ENCODE measurements at places on chromosomes 2 and 18.

- DNase-seq, result no peak
Observed at GRCh38 chr2:172929644-172930043, 146.0 kb upstream of the MAP3K20 start.

- no peak for DNase-seq
Observed at GRCh38 chr2:132804051-132804450, 134.0 kb upstream of the LYPD1 start.

DNA sequence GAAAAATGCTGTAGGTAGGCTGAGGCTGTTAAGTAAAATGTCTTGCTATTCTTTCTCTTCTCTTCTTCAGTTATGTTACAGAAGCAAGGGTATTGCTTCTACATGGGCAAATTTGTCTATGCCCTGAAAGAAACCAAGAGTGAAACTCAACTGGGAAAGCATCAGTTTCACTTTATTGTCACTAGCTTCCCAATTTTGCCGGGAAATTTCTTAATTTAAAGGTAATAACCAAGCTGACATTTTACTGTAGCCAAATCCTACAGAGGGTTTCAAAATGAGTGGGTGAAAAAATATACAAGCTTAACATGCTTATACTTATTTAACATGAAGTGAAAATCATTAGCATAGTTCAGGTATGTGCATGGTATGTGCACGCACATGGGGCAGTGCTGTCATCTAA, 3.2 kb downstream of the TANK start:
- DNase-seq, result no peak

DNA sequence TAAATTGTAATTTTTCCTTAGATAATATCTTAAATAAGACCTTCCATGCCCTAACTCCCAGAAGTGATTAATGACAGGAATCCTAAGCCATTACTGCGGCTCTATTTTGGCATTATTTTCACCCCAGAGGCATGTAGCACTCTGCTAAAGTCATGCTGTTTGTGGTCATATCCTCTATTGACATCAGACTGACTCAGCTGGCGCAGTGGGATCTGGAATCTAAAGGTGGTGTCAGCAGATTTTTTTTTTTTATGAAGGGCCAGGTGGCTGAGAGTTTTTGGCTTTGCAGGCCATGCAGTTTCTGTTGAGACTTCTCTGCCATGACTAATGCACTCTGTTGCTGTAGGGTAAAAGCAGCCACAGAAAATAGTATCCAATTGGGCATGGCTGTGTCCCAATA, 64.1 kb upstream of the ACVR1C start:
- no peak for DNase-seq

- no peak for DNase-seq
Observed at GRCh38 chr2:221005338-221005737, 566.8 kb downstream of the EPHA4 start.

DNA sequence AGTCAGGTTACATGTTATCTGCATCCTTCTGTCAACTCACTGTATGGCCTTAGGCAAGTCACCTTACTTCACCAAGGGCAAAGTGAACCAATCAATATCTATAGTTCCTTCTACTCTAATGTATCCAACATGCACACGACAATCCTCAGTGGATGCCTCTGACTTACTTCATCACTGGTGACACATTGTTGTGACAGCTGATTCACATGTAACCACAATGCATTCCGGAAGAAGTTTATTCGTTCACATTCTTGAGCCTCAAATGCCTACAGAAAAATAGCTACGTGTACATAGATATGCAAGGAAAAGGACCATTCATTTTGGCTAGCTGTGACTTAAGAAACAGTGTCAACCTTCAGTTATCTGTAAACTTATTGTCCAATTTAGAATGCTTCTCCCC, 26.3 kb upstream of the EPG5 start:
- DNase-seq, result no peak

- DNase-seq, result no peak
Observed at GRCh38 chr2:124264551-124265091, 239.5 kb downstream of the CNTNAP5 start.

- no peak for DNase-seq
Observed at GRCh38 chr2:185608799-185609198, 129.8 kb upstream of the FSIP2 start.

DNA sequence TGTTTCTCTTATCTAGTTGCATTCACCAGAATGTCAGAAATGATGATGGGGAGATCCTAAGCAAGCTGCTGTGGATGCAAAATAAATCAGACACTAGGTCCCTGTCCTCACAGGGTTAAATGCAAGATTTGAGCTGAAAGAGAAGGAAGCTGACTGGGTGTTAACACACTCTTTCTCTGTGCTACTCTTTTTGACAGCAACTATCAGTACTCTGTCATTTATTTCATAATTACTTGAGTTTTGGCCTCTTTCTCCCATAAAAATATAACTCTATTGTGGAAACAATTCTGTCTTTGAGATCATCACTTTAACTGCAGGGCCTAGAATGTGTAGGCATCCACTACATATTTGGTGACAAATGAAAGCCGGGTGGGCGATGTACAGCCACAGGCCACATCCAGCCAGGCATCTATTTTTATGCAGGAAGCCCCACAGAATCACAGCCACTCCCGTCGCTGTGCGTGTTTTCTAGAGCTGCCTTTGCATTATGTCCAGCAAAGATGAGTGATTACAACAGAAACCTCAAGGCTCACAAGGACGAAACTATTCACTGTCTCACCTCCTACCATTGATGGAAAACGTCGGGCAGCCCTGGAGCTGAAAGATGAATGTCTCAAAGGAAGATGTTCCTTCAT, 849.0 kb downstream of the RNF144A start:
- no peak for DNase-seq

DNA sequence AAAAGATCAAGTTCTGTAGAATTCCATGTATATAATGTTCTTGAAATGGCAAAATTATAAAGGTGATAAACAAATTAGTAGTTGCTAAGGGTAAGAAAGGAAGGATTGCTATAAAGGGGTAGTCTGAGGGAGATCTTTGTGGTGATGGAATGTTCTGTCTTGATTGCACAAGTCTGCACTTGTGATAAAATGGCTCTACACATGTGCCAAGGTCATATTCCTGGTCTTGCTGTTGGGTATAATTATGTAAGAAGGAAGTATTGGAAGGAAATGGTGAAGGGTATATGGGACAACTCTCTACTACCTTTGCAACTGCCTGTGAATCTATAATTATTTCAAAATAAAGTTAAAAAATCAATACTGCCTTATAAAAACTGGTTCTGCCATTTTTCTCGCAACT, 15.3 kb downstream of the SGPP2 start:
- DNase-seq, result no peak

GRCh38 chr2:239234191-239235175, 166.3 kb downstream of the HDAC4 start:
- DNase-seq, result no peak

DNA sequence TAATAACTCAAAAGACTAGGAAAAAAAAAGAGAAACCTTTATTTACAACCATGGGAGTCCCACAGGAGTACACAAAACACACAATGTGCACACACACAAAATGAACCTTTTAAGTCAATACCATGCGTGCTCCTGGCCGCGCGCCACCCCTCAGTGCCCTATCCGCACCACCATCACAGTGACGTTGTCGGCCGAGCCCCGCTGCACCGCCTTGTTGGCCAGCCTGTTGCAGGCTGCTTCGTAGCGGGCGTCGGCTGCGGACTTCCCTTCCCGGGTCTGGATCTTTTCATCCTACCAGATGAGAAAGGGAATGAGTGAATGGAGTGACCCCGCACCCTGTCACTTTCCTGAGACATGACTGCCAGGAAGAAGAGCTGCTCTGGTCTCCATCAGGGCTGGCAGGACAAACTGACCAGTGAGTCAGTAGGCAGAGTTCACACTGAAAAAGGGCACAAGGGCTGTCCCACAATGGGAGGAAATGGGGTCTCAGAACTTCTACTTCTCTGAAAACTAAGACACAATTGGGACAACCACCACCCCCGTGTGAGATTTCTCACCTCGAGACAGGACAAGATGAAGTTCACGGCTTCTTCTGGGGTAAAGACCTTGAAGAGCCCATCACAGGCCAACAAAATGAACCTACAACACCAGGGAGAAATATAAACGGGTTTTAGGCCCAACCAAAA, 11.8 kb downstream of the ERFE start:
- no peak for DNase-seq

GRCh38 chr18:7954238-7954637, 387.1 kb downstream of the PTPRM start:
- DNase-seq, result no peak

GRCh38 chr2:25098670-25099486, 57.0 kb downstream of the EFR3B start:
- no peak for DNase-seq

GRCh38 chr2:128801576-128801975, 482.9 kb upstream of the HS6ST1 start:
- no peak for DNase-seq

DNA sequence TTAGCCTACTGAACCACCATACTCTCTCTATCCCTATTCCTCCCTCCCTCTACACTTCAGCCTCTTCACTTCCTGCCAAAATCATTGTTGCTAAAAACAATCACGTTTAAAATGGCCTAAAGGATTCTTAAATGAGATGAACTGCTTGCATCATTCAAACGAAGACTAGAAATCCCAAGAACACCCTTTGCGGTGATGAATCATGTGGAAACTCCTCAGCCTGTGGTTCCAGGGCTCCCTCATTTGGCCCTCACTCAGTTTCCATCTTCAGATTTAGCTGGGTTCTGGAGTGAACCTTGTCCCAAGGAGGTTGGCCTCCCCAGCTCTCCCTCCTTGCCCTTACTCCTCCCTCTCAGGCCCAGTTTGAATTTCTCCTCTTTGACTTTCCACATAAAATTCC, 125.6 kb upstream of the CDC42EP3 start:
- no peak for DNase-seq

- DNase-seq, result no peak
Observed at GRCh38 chr2:174022431-174022830, 57.3 kb upstream of the SP3 start.

GRCh38 chr2:98487806-98488189, 43.1 kb downstream of the INPP4A start:
- DNase-seq, result no peak

DNA sequence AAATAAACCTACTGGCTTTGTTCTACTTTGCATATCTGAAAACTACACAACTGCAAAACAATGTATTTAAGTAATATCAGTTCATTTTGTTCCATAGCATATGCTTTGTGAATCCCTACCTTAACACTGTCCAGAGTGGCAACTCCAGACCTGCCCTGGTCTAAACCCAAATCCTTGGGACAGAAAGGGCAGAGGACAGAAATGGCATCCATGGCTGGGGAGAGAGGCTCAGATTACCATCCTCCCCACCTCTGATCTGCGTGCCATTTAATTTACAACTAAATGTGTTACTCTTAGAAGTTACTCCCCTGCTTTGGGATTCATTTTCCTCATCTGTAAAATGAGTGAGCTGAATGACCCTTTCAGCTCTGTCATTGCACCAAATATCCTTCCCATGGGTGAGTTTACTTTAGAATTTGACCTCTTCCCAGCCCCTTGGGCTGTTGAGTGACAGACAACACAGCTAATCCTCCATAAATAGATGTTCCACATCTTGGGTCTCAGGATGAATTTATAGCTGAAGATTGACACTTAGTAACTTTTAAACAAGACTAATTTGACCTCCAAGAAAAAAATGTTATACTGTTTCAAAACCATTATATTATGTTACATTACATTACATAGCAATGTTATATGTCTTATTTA, 20.1 kb upstream of the NEB start:
- no peak for DNase-seq

DNA sequence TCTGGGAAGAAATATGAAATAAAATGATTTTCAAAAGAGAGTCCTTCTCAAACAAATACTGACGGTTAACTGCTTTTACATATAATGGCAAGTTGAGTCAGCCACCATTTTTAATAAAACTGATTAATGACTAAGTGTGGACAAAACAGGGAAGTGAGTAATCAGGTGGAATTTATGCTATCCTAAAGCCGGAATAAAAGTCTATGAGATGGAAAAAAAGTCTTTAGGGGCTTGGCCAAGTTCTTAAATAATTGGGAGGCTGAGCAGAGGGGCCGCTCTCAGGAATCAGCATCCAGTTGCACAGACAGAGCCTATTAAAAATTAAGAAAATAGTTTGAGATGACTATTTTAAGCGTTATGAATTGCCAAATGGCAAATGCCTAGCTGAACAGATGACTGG, 58.6 kb upstream of the AFF3 start:
- no peak for DNase-seq

- DNase-seq, result no peak
Observed at GRCh38 chr2:237765875-237766274, 32.7 kb upstream of the RBM44 start.

DNA sequence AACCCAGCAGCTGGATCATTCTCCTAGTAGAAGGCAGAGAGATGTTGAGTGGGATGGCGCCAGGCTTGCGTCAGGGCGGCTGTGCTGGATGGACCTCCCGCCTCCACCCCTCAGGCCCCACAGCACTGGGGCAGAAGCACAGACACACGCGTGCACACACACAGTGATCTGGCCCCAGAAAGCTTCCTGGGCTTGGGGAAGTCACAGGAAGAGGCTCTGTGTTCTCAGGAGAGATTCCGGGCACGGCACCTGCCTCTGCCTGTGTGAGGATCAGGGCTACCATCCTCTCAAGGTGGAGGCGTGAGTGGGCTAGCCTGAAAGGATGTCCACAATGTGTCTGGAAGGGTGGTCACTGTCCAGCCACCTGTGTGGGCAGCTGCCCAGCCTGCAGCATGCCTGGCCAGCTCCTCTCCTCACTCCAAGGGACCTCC, 229.8 kb upstream of the HS6ST1 start:
- DNase-seq, result no peak

- DNase-seq, result no peak
Observed at GRCh38 chr18:63112706-63113105, 206.9 kb downstream of the BCL2 start.

DNA sequence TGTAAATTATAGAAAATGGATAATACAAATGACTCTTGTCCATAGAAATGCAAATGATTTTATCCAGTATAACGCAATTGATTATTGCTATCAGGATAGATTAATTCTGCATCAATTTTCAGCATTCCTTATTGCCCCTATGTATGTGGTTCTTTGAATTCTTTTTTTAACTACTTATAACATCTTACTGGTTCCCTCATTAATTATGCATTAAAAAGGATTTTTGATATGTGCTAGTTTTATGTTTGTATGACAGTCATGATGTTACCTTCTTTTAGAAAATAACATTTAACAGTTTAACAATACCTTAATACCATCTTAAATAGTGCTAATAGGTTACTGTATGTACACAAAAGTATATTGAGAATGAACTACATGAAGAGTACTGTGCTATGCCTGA, 20.0 kb upstream of the LNPK start:
- no peak for DNase-seq
